ENCODE measurements at places on chromosomes 2 and 18. TPM values are rescaled to one million over a fixed set of nuclear protein-coding genes. Genes with fewer than 3 reads are reported as not detected.
A peak's percentile ranks its signal among the peaks of the same experiment; 100 is the strongest.

Gene DUSP19
- 0.14 TPM for total RNA-seq

GRCh38 chr18:41864216-41864615 is 90.8 kb upstream of the PIK3C3 start:
- no peak overlapping the region for H3K4me3 ChIP-seq
- H3K27me3 ChIP-seq, result no peaks in the 10 kb centered on the region
- no peak for DNase-seq
- H3K4me1 ChIP-seq, result no peaks in the 10 kb centered on the region
- no peak overlapping the region for H3K27ac ChIP-seq

- no peak for DNase-seq
- no peaks in the 10 kb centered on the region for H3K36me3 ChIP-seq
- no peak overlapping the region for H3K27ac ChIP-seq
- H3K4me3 ChIP-seq, result no peak overlapping the region
Observed at GRCh38 chr2:168612719-168613118, 156.6 kb downstream of the CERS6 start.

DNA sequence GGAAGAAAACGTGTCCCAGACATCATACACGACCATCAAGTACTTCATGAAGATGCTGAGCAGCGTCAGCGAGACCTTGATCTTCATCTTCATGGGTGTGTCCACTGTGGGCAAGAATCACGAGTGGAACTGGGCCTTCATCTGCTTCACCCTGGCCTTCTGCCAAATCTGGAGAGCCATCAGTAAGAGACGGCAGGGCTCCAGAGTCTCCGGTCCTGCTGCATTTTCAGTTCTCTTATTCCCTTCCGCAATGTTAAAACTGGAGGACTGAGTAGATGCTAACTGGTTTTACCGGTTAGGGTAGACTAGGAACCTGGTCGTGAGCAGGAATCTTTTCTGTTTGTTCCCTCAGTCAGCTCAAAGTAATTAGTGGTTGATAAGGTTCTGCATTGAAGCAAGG is 32.3 kb downstream of the SLC9A4 start:
- H3K4me1 ChIP-seq, result no peaks in the 10 kb centered on the region
- no peak overlapping the region for H3K4me3 ChIP-seq
- no peak for DNase-seq
- no peaks in the 10 kb centered on the region for H3K36me3 ChIP-seq

DNA sequence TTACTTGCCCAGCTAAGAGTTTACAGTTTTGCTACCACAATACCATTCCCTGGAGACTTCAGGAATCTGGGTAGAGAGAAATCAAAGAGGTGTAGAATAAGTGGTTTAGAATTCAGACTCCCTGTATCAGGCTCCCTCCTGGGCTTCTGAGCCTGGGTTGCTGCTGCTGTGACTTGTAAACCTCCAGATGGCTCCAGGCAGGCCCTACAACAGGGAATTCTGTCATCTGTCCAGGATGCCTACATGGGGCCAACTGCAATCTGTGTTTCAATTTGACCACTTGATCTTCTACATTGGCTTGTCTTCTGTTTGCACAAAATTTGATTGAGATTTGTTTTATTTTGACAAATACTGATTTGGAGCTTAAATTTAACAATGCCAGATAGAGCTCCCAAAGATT is 183.9 kb downstream of the RAD51AP2 start:
- no peaks in the 10 kb centered on the region for H3K27me3 ChIP-seq
- H3K27ac ChIP-seq, result no peak overlapping the region
- no peak overlapping the region for H3K4me3 ChIP-seq
- DNase-seq, result no peak
- H3K36me3 ChIP-seq, result no peaks in the 10 kb centered on the region

- no peak overlapping the region for H3K4me3 ChIP-seq
- H3K27ac ChIP-seq, result no peak overlapping the region
- DNase-seq, result no peak
- no peaks in the 10 kb centered on the region for H3K4me1 ChIP-seq
- H3K27me3 ChIP-seq, result no peaks in the 10 kb centered on the region
- H3K36me3 ChIP-seq, result no peaks in the 10 kb centered on the region
Observed at GRCh38 chr2:164967361-164967760, 12.0 kb upstream of the SLC38A11 start.

Gene ASIC4
- total RNA-seq, result 0.08 TPM

- H3K36me3 ChIP-seq, result no peaks in the 10 kb centered on the region
- H3K27me3 ChIP-seq, result no peaks in the 10 kb centered on the region
- no peak for DNase-seq
- no peak overlapping the region for H3K4me3 ChIP-seq
Observed at GRCh38 chr18:32173654-32174053, 16.2 kb upstream of the MEP1B start.

Gene ALPP
- not detected for total RNA-seq

Gene CCDC150
- total RNA-seq, result 0.22 TPM

- no peaks in the 10 kb centered on the region for H3K27me3 ChIP-seq
- no peak overlapping the region for H3K27ac ChIP-seq
- no peak for DNase-seq
- H3K36me3 ChIP-seq, result no peaks in the 10 kb centered on the region
- no peak overlapping the region for H3K4me3 ChIP-seq
- H3K4me1 ChIP-seq, result peaks cover 6% of the 10 kb centered on the region
Observed at GRCh38 chr2:33272001-33272400, 204.4 kb upstream of the RASGRP3 start.

Gene ABCG5
- not detected for total RNA-seq

- H3K27me3 ChIP-seq, result no peaks in the 10 kb centered on the region
- DNase-seq, result no peak
- no peak overlapping the region for H3K4me3 ChIP-seq
- peaks cover 95% of the 10 kb centered on the region for H3K36me3 ChIP-seq
- no peak overlapping the region for H3K27ac ChIP-seq
Observed at GRCh38 chr2:73243884-73244570, 9.9 kb downstream of the CCT7 start.

Gene ST8SIA5
- 0.08 TPM for total RNA-seq

- H3K4me1 ChIP-seq, result no peaks in the 10 kb centered on the region
- H3K36me3 ChIP-seq, result no peaks in the 10 kb centered on the region
- DNase-seq, result no peak
- H3K27ac ChIP-seq, result no peak overlapping the region
- H3K27me3 ChIP-seq, result no peaks in the 10 kb centered on the region
- no peak overlapping the region for H3K4me3 ChIP-seq
Observed at GRCh38 chr2:6535572-6535971, 330.1 kb downstream of the CMPK2 start.

DNA sequence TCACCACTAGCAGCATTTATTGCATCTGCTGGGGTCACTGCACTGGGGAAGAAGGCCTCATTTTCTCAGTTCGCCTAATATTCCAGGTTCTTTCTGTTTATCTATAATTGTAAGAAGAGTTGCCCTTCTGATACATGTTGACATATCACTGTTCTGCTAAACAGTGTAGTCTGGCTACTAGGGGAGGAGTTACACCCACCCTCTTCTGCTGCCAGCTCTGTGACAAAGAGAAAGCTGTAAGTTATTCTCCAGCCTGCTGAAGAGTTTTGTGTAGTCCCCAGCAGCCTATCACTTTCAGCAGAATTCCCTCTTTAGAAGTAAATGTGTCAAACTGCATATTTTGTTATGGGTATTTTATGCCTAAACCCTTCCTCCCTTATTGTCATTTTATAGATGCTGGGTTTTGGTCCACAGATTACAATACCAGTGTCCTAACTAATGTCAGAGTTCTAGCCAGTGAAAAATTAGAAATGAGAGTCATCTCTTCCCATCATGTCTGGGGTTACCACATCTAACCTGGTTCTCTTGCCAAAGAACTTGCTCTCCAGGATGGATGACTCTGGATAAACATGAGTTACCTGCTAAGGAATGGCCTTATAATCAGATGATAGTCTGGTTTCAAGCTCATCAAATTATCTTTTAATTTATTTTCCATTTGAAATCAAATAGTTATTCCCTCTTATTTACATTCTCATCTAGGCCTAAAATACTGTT is 5.6 kb upstream of the MBOAT2 start:
- H3K27ac ChIP-seq, result no peak overlapping the region
- peaks cover 4% of the 10 kb centered on the region for H3K4me1 ChIP-seq
- H3K27me3 ChIP-seq, result no peaks in the 10 kb centered on the region
- no peak overlapping the region for H3K4me3 ChIP-seq
- no peaks in the 10 kb centered on the region for H3K36me3 ChIP-seq
- no peak for DNase-seq

Gene KCNG2
- not detected for total RNA-seq

GRCh38 chr2:207624185-207625013 is 795 bp downstream of the METTL21A start:
- H3K4me3 ChIP-seq, result peak overlapping the region; percentile 99
- peaks cover 46% of the 10 kb centered on the region for H3K4me1 ChIP-seq
- no peaks in the 10 kb centered on the region for H3K27me3 ChIP-seq

DNA sequence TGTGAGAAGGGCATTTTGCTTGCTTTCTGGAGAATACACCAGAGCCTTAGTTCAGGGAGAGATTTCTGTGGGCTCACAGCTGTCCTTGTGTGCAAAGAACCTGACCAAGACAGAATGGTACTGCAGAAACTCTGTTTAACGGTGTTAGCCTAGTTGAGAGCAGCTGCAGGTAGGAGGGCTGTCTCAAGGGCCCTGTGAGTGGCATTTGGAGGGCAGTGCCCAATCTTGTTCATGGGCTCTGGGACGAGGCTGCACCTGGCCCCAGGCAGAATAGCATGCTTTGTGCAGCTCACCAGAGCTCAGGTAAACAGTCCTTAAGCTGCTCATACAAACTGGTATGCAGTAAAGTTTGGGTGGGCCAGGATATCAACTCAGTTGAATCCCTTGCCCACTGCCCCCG is 16.9 kb upstream of the RGPD4 start:
- no peaks in the 10 kb centered on the region for H3K27me3 ChIP-seq
- no peaks in the 10 kb centered on the region for H3K36me3 ChIP-seq
- H3K27ac ChIP-seq, result no peak overlapping the region
- no peak overlapping the region for H3K4me3 ChIP-seq
- H3K4me1 ChIP-seq, result no peaks in the 10 kb centered on the region
- no peak for DNase-seq

- H3K4me3 ChIP-seq, result peak within 1 kb of the TSS; percentile 48
- H3K4me1 ChIP-seq, result peaks cover 8% of the 10 kb centered on the region
- no peaks in the 10 kb centered on the region for H3K36me3 ChIP-seq
- no peak for DNase-seq
- peaks cover 23% of the 10 kb centered on the region for H3K27me3 ChIP-seq
- no peak within 1 kb of the TSS for H3K27ac ChIP-seq
Observed at GRCh38 chr2:204544961-204545860, at the start of gene PARD3B. Gene PARD3B, plus strand, starts transcription at chr2:204545475. Its CDS starts 525 bp downstream, at chr2:204546000.

Gene KCNJ13
- total RNA-seq, result not detected

Gene ABCB11
- total RNA-seq, result not detected

DNA sequence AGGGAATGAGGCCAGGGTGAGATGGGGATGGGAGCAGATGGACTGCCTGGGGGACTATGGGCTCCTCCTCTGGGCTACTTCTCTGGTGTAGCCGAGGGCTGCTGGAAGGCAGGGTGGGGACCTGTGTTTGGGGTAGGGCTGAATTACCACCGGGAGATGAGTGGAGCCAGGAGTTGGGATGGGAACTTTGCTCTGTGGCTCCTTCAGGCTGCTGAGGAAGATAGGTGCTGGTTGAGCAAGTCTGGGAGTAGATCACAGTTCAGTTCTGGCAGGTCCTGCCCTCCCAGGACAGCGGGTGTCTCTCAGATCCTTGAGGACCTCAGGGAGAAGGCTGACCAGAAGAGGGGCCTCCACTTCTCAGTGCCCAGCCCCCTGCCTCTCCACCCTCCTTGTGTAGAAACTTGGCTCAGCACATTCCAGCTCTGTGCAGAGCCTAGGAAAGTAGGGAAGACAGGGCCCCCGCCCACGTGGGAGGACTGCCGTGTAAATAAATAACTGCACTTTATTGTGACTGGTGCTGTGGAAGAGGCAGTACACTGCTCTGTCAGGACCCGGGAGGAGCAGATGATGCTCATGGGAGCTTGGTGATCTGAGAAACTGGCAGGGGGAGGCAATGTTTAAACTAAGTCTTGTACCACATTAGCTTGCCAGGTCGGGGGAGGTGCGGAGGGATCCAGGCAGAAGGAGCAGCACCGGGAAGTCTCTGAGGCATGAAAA is 15.3 kb downstream of the TET3 start:
- H3K36me3 ChIP-seq, result no peaks in the 10 kb centered on the region
- H3K27ac ChIP-seq, result no peak overlapping the region
- DNase-seq, result no peak
- H3K4me3 ChIP-seq, result no peak overlapping the region
- no peaks in the 10 kb centered on the region for H3K27me3 ChIP-seq

DNA sequence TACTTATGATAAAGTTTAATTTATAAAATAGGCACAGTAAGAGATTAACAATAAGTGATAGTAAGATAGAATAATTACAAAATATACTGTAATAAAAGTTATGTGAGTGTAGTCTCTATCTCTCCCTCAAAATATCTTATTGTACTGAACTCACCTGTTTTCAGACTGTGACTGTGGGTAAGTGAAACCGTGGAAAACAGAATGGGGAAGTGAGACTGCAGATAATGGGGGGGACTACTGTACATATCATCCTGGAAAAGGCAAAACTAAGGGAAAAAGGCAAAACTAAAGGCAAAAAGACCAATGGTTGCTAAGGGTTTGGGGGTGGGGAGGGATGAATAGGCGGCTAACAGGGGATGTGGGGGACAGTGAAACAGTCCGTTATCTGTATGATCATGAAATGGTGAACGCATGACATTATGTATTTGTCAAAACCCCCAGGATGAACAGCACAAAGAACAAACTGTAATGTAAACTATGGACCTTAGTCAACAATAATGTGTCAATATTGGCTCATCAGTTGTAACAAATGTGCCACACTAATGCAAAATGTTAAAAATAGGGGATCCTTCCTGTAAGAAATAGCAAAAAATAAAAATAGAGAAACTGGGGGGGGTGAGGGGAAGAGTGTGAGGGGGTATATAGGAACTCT is 93.8 kb downstream of the EPB41L3 start:
- H3K36me3 ChIP-seq, result no peaks in the 10 kb centered on the region
- no peaks in the 10 kb centered on the region for H3K4me1 ChIP-seq
- no peaks in the 10 kb centered on the region for H3K27me3 ChIP-seq
- no peak overlapping the region for H3K27ac ChIP-seq
- H3K4me3 ChIP-seq, result no peak overlapping the region

DNA sequence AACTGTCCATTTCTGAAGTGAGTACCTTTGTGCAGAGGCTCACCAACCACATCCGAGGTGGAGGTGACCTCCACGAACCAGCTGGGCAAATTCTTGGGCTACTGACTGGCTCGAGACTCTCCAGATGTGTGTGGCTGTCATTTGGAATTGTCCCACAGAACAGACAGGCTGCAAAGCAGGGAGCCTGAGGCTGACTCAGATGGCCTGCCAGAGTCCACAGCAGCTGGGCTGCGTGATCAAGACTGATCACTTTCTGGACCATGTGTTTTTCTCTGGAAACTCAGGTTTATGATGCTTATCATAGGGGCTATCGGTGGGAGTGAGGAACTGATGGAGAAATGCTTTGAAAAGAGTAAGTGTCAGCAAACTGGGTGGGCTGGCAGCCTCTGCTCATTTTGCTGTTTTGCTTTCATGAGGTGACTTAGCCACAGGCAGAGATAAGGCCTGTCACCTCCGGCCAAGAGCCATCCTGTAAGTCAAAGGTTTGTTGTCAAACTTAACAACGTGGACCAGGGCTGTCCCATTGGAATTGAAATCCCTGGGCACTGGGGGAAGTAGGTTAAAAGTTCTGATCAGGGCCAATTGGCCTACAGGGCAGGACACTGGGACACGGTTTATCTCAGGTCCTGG is 120.4 kb downstream of the LIPG start:
- no peaks in the 10 kb centered on the region for H3K4me1 ChIP-seq
- no peak for DNase-seq
- no peak overlapping the region for H3K27ac ChIP-seq
- H3K36me3 ChIP-seq, result no peaks in the 10 kb centered on the region

Gene DSG3
- total RNA-seq, result not detected

All from CD4-positive, alpha-beta T cell (primary cell).